ENCODE measurements at places on chromosomes 7 and 10. TPM values are rescaled to one million over a fixed set of nuclear protein-coding genes. Genes with fewer than 3 reads are reported as not detected.

GRCh38 chr7:11846361-11846955 lies 14.5 kb upstream of the THSD7A start:
- DNase-seq = no peak
- no peak overlapping the region for H3K4me3 ChIP-seq
- no peaks in the 10 kb centered on the region for H3K27me3 ChIP-seq
- no peaks in the 10 kb centered on the region for H3K4me1 ChIP-seq
- no peak overlapping the region for H3K27ac ChIP-seq

FAM25C gene
- total RNA-seq = not detected

DNA sequence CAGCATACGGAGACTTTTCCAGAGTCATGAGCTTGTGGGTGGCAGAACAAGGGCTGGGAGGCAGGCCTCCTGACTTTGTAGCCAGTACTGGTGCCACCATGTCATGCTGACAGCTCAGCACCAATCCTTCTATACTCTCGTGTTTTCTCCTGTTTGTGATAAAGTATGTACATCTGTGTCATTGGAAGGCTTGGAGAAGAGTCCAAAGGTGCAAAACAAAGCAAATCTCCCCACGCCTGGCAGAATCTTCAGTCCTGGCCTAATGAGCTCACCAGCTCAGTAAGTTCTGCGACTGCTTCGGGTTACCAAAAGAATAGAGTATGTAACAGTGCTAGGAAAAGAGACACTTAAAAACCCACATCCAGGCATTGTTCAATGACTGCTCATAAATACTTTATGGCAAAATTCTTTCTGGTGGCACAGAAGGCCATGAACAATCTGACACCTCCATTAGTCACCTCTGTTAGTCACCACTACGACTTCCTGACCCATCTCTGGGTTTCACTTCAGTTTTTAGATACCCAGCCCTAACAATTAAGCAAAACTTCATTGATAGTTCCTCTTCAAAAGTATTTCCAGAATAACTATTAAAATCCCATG lies 24.5 kb downstream of the STEAP1 start:
- H3K4me3 ChIP-seq = peak overlapping the region; percentile 3
- H3K27ac ChIP-seq = peak overlapping the region; percentile 81
- H3K27me3 ChIP-seq = peaks cover 2% of the 10 kb centered on the region
- H3K4me1 ChIP-seq = peaks cover 25% of the 10 kb centered on the region

DNA sequence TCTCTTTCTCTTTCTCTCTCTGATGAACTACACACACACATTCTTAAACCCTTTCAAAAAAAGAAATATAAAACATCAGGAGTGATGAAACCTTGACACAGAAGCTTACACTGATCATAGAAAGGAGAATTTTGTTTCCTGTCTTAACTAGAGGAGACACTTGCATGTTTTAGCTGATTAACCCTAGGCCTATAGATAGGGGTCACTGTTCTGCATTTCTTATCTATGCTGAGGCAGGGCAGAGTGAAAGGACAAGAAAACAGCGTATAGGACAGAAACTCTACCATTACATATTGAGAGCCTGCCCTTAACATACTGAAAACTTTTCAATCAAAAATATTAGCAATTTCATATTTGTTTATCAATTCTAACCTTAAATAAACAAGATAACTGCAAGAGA lies 680.6 kb upstream of the MBL2 start:
- H3K4me3 ChIP-seq = no peak overlapping the region
- no peak for DNase-seq
- no peaks in the 10 kb centered on the region for H3K4me1 ChIP-seq
- H3K36me3 ChIP-seq = no peaks in the 10 kb centered on the region
- no peaks in the 10 kb centered on the region for H3K27me3 ChIP-seq
- no peak overlapping the region for H3K27ac ChIP-seq

DNA sequence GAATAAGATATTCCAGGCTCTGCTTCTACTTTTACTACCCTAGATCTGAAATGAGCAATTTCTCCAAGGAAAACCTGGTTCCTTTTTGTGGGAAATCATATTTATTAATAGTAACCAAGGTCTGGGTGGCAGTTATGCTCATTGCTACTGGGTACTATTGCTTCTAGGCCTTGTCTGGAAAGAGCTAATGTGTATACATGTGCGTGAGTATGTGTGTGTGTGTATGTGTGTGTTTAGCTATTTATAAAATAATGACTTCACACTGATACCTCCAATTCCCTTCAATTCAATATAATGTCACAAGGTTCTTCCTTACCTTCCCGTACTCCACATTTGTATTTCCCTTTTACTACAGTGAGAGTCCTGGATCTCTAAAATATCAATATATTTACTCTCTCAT lies 26.0 kb upstream of the PLCE1 start:
- DNase-seq = no peak
- H3K4me1 ChIP-seq = no peaks in the 10 kb centered on the region
- H3K4me3 ChIP-seq = no peak overlapping the region
- no peaks in the 10 kb centered on the region for H3K36me3 ChIP-seq

DNA sequence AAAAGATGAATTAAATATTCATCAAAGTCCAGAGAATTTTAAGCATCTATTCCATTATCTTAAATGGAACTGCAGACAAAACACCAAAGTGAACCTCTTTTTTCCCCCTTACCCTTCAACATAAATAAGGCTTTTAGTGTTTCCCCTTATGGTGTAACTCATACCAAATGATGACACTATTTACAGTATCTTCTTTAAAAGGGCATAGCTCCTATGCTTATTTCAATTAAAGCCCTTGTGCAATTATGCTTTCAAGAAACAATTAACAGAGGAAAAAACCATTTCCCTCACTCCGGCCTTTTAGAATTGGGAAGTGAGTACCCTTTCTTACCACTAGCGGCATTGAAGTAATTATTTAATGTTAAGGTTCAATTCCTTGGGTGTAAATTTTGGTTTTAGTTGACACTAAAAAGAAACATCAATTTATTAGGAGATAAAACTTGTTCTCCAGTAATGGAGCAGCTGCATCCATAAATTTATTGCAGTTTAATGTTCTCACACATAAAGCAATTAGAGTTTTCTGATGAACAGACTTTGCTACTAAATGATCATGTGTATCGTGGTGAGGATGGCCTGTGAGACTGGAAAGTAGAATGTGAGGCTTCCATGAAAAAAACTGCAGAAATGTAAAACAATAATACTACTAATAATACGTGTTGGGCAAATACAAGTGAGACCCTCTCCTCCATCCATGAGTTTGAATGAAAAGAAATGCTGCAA lies 661.3 kb downstream of the PARD3 start:
- DNase-seq = no peak
- no peaks in the 10 kb centered on the region for H3K27me3 ChIP-seq
- H3K4me1 ChIP-seq = no peaks in the 10 kb centered on the region
- no peaks in the 10 kb centered on the region for H3K36me3 ChIP-seq
- H3K4me3 ChIP-seq = no peak overlapping the region
- H3K27ac ChIP-seq = no peak overlapping the region
